ENCODE measurements at places on chromosomes 11 and 22. TPM values are rescaled to one million over a fixed set of nuclear protein-coding genes. Genes with fewer than 3 reads are reported as not detected.

- no peak for DNase-seq
Observed at GRCh38 chr11:115439385-115439784, 64.8 kb downstream of the CADM1 start.

HEPHL1 gene
- not detected for total RNA-seq

- DNase-seq, result no peak
Observed at GRCh38 chr11:129960216-129961214, 42.1 kb downstream of the PRDM10 start.

ART1 gene
- total RNA-seq, result not detected

- DNase-seq, result peak; percentile 72
Observed at GRCh38 chr11:62905927-62906531, 15.1 kb downstream of the CHRM1 start.

GRCh38 chr11:128517451-128518230 lies 69.7 kb downstream of the ETS1 start:
- no peak for DNase-seq

DNA sequence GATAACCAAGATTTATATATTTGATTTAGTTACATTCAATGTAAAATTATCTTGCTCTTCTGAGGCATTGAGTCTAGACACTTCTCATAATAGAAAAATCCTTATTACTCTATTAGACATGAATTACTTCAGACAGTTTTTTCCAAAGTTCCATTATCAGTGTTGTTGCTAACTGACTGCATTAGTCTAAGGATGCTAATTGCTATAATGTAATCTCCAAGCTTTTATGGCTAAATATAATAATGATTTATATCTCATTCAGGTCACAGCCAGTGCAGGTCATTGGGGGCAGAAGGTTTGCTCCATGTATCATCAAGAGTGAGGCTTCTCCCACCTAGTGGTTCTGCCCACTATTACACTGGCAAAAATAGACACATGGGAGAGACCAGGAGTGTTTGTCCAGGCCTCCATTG lies 377.2 kb upstream of the DDI1 start:
- DNase-seq, result no peak

CFAP300 gene
- not detected for total RNA-seq

DNA sequence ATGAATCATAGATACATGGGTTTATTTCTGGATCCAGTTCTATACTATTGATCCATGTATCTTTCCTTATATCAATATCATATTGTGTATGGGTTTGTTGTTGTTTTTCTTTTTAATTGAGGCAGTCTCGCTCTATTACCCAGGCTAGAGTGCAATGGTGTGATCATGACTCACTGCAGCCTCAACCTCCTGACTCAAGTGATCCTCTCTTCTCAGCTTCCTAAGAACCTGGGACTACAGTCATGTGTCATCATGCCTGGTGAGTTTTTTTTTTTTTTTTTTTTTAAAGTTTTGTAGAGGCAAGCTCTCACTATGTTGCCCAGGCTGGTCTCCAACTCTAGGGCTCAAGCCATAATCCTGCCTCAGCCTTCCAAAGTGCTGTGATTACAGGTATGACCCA lies 1589.4 kb upstream of the TENM4 start:
- DNase-seq, result no peak

LDHAL6A gene
- not detected for total RNA-seq

MRGPRX3 gene
- total RNA-seq, result not detected

DNA sequence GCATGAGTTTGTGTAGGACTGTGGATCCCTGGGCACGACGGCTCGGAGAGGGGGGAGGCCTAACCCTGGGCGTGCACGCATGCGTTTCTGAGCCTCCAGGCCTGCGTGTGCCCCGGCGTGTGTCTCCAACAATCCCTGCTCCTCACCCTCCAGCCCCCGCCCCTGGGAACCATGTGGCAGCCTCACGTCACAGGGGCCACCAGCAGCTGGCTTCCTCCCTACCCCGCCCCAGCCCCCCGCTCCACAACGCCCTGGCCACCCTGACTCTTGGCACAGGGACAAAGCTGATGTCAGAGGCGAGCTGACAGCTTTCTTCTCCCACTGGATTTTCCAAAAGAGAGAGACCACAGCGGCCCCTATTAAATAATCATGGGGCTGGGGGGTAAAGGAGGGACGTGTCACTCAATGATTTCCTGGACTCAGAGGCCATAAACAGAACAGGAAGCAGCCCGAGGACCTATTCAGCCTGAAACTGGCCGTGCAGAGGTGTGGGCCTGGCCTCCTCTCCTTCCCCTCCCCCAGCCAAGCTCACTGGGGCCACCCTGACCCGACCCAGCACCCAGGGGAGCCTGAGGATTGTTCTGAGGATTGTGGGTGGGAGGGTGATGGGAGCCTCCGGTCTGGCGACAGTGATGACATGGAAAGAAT lies 6.8 kb upstream of the LIF start:
- DNase-seq, result no peak

- DNase-seq, result no peak
Observed at GRCh38 chr11:114262681-114263512, 33.3 kb upstream of the NNMT start.

DNA sequence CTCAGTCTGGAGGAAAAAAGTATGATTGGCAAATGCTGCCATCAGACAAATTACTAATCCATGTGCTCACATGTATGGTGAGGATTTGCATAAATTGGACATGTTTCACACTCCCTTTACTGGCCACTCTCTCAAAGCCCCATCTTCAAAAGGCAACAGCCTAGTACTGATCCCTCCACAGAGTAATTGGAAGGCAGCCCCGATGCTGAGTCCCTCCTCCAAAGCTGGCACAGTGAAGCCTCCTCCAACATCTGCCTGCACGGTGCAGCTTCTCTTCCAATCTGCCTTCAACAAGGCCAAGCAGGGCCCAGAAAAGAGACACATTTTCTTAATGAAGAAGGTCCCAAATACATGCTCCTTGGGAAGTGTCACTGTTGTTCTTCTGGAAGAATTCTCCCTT lies 350.6 kb downstream of the OPCML start:
- no peak for DNase-seq

DNA sequence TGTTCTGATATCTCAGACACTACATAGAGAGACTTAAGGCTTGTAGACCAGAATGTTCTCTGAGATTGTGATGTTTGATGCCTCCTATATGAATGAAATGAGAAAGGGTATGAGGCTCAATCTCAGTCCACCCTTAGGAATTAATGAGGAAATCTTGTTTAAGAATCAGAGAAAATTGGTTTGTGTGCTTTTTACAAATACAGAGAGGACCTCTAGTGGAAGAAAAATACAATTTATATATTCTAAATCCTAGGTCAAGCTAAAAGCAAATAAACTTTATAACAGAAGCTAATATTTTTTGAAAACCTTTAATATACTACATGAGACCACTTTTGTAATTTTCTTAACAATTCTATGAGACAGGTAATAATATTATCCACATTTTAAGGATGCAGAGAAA lies 5.0 kb upstream of the OR52H1 start:
- DNase-seq, result no peak

TMA7B gene
- total RNA-seq, result not detected

- peak; percentile 76 for DNase-seq
Observed at GRCh38 chr22:23281406-23282088, 101.2 kb downstream of the BCR start.

- no peak for DNase-seq
Observed at GRCh38 chr22:50443801-50444625, 30.8 kb downstream of the SBF1 start.

GRCh38 chr11:16606784-16607674 lies 131.4 kb upstream of the C11orf58 start:
- DNase-seq, result peak; percentile 62

GRCh38 chr22:44243761-44244160 lies 63.0 kb downstream of the PARVG start:
- no peak for DNase-seq

Measured in right lobe of liver (tissue), 6 donors.